ENCODE measurements at places on chromosomes 2 and 18.

- DNase-seq: peak; percentile 78
Measured at GRCh38 chr2:39981883-39982311, 202.8 kb upstream of the THUMPD2 start.

GRCh38 chr2:74887960-74888700 lies 54.2 kb downstream of the HK2 start:
- DNase-seq: no peak

GRCh38 chr18:49276680-49277079 lies 183.8 kb downstream of the DYM start:
- DNase-seq: no peak

- DNase-seq: no peak
Measured at GRCh38 chr18:35131387-35132020, 90.3 kb downstream of the MAPRE2 start.

- no peak for DNase-seq
Measured at GRCh38 chr2:95044601-95045000, 19.1 kb downstream of the MAL start.

DNA sequence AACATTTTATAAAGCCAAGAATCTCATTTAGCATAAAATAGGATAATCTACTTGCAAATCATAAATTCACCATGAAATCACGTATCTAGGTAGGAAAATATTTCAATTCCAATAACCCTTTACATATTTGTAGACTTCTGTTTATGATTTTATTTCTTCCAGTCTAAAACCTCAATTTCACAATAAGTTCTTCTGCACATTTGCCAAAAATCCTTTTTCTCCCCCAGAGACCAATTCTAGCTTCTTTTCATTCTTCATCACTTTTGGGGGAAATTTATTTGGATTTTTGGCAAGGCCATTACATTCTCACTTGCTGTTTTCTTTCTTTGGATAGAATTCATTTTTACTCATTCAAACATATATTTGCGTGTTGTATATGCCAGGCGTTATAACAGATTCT lies 86.8 kb downstream of the SPRED2 start:
- no peak for DNase-seq

DNA sequence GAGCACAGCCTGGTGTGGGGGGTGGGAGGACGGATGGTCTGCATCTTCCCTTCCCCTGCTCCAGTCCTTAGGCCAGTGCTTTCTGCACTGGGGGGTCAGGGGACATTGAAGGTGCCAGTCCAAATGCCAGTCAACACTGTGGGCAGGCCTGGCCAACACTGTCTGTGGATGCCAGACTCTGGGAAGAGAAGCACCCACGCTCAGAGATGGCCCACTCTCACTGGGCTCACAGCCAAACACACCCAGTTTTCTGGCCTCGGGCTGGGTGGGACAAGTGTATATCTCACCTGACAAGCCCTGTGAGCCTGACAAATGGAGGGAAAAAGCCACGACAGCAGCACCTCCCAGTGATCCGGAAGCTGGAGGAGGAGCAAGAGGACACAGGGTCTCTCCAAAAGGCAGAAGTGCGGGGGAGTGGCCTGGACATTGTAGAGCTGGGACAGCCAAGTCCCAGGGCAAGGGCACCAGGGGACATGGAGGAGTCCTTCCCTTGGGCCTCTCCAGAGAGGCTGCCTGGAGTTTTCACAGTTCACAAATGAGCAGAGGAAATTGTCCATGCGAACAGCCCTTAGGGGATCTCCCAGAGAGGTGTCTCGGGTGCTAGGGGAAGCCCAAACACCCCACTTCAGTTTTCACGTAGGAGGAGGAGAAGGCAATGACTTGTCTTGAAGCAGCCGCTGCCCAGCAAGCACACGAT lies 79.3 kb downstream of the SDC1 start:
- no peak for DNase-seq

Data from NCI-H1105 (cell line).